ENCODE measurements at places on chromosomes 6 and 20.

GRCh38 chr20:1861347-1861976 lies 33.7 kb upstream of the SIRPA start:
- DNase-seq, result no peak

DNA sequence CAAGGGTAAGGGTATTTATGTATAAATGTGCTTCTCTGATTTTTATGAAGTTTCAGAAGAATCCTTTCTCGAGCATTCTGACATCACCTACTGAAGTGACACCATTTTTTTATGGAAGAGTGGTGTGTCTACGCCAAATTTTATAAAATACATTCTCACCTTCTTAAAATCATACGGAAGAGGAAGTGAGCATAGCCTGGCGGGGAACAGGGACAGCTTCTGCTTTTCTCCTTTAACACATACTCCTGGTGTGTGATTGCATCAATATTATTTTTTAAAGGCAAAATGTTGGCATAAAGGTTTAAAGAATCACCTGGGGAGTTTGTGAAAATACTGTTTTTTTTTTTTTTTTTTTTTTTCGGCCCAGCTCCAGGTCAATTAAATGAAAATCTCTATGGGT lies 733.6 kb upstream of the MAN1A1 start:
- no peak for DNase-seq

DNA sequence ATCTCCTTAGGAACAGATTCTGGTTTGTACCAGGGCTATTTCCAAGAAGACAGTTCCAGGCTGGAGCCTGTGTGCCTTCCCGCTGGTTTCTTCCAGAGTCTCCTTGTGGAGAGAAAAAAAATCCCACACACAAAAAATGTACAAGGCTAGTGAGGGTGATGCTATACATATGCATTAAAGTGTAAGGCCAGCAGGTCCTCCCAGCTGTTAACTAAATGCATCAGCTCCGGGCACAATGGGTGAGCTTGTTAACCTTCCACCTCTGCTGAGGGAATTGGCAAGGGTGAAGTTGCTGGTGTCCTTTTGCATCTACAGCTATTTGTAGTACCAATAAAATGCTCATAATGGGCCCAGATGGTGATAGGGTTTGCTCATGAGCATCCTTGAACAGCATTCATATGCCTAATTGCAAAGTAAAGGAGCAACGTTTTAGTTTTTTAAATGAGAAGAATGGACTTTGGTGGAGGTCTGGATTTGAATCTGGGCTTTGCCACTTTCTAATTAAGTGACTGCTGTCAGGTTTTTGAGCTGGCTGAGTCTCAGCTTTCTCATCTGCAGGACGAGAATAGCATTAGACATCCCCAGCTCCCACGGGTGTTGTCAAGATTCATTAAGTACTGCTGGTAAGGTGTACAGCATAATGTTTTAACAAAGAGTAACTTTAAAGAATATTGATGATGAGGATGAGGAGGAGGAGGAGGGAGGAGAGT lies 361.8 kb downstream of the QKI start:
- DNase-seq, result no peak

- no peak for DNase-seq
Observed at GRCh38 chr6:149896491-149896890, 1.4 kb downstream of the RAET1E start.

DNA sequence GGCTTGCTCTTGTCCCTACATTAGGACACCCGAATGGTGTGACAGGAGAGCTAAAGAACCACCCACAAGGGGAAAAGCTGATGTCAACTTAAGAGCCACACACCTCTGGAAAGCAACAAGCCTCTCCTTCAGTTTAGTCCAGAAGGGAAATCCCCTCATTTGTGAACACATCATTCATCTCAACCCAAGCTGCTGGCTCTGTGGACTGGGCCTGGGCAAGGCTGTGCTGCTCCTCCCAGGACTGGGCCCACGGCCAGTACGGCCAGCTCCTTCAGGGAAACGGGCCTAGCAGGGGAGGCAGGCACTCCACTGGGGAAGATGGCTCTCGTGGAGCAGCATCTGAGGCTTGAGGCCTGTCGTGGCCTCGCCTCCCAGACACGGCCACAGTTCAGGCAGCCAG lies 12.8 kb upstream of the SLC4A11 start:
- no peak for DNase-seq
